Neuronal stem cell (in vitro differentiated cells): ENCODE measurements at places on chromosomes 2 and 18.

DNA sequence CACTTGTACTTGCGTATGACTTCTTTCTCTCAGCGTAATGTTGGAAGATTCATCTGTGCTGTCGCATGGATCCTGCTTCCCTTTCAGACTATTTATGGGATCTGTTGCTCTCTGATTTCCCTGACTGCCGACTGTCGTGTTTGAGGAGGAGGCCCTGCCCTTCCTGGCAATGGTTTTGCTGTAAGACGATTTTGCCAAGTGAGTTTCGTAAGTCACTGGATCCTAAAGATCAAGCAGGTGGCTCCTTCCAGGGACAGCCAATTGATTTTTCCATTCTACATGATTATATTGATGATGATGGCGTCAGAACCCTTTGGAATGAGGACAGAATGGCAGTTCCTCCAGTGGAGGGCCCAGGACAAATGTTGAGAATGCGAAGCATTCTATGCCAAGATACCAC lies 8.7 kb upstream of the B3GNT2 start:
- DNase-seq, result no peak

DNA sequence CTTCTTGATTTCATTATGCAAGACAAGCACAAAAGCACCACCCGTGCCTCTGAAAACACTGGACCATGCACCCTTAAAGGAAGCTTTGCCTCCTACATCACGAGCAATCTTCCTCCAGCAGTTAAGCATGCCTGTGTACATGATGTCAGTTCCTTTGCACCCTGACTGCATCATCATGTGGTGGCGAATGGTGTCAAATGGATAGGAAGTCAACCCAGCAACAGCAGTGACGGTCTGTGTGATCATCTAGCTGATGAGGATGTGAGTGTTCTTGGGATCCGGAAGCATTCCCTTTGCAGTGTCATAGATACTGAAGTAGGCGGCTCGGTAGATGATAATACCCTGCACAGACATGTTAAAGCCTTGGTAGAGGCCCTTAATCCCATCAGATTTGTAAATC lies 240.7 kb upstream of the FAM98A start:
- no peak for DNase-seq

DNA sequence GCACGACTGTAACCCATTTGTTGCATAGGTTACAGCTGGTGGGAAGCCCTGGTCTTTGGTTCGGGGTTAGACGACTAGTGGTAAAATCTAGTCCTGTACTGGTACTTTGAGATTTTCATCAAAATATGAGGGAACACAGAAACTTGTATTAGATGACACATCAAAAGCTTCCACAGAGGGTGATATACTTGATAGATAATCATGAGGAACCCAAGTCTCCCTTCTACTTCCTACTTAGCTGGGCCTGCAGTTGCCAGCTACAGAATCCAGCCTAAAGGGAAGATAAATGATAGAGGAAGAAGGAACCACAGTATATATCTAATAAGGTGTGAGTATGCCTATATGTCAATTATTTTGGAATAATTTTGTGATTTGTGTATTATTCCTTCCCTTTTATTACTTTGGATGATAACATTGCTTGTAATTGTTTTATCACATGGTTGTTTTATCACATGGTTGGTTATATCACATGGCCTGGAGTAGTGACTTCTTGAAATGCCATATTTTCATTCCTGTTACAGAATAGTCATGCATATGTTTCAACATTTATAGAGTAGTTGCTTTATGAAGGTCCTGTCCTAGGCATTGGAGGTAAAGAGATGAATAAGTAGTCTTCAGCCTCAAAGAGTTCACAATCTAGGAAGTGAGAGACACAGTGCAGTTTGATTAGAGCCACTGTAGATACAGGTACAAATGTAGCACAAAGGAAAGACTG lies 2.9 kb downstream of the AGPS start:
- no peak for DNase-seq

GRCh38 chr2:69013840-69014821 lies 1.2 kb downstream of the ANTXR1 start:
- no peak for DNase-seq

- DNase-seq, result no peak
Observed at GRCh38 chr2:160666154-160667060, 172.8 kb upstream of the RBMS1 start.
